ENCODE measurements at places on chromosomes 13 and 19. TPM values are rescaled to one million over a fixed set of nuclear protein-coding genes. Genes with fewer than 3 reads are reported as not detected.
A peak's percentile ranks its signal among the peaks of the same experiment; 100 is the strongest.

NR2C2AP gene
- 14.9 TPM for total RNA-seq

ZNF470 gene
- 2.4 TPM for total RNA-seq

RAVER1 gene
- 32.3 TPM for total RNA-seq

- H3K36me3 ChIP-seq: no peaks in the 10 kb centered on the region
- H3K4me1 ChIP-seq: no peaks in the 10 kb centered on the region
- no peak overlapping the region for H3K4me3 ChIP-seq
- no peak overlapping the region for H3K27ac ChIP-seq
- H3K27me3 ChIP-seq: no peaks in the 10 kb centered on the region
These were observed 58.1 kb upstream of the SIAH3 start for GRCh38 chr13:45909673-45910072.

- peak; percentile 82 for DNase-seq
- H3K4me1 ChIP-seq: peaks cover 4% of the 10 kb centered on the region
- H3K4me3 ChIP-seq: peak overlapping the region; percentile 99
- no peaks in the 10 kb centered on the region for H3K27me3 ChIP-seq
- peak overlapping the region; percentile 97 for H3K27ac ChIP-seq
These were observed 471 bp upstream of the INSR start for GRCh38 chr19:7294558-7295212.

GRCh38 chr13:41603917-41604316, 146.6 kb downstream of the RGCC start:
- DNase-seq: no peak
- no peak overlapping the region for H3K4me3 ChIP-seq
- no peaks in the 10 kb centered on the region for H3K27me3 ChIP-seq
- H3K4me1 ChIP-seq: no peaks in the 10 kb centered on the region

GJB6 gene
- not detected for total RNA-seq

GRCh38 chr13:20230913-20231838, 943 bp downstream of the GJB6 start:
- peaks cover 2% of the 10 kb centered on the region for H3K4me1 ChIP-seq
- H3K27ac ChIP-seq: no peak overlapping the region
- H3K27me3 ChIP-seq: no peaks in the 10 kb centered on the region
- DNase-seq: no peak
- no peak overlapping the region for H3K4me3 ChIP-seq

Measured in ovary (tissue), 10 donors.